ENCODE measurements at places on chromosomes 7 and 10.

DNA sequence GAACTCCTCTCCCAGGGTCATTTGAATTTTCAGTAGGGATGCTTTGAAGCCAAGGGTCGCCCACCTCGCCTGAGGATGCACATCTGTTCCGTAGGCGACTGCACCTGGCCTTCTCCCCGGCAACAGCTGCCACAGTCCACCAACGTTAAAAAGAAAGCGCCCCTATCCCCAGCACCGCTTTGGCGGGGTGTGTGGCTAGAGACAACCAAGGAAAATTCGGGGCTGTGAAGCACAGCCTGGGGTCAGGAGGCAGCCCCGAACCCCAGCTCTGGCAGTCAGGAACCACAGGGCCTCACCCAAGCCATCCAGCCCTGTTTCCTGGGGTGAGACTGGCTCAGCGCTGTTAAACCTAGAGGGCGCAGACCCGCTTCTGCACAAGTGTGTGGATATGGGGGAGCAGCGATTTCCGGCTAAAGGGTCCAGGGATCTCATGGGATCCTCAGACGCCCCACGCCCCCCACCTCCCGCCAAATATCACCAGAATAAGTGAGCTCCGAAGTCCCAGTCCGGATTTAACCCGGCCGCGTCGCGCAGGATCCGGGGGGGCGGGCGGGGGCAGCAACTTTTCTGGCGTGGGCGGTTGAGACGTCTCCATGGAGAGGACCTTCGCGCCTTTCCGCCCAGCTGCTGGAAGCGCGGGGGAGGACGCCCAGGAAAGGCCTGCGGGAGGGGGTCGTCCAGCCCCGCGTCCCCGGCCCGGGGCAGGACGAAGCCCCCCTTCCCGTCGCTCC lies 822 bp downstream of the ZC3HAV1L start:
- no peak for DNase-seq

DNA sequence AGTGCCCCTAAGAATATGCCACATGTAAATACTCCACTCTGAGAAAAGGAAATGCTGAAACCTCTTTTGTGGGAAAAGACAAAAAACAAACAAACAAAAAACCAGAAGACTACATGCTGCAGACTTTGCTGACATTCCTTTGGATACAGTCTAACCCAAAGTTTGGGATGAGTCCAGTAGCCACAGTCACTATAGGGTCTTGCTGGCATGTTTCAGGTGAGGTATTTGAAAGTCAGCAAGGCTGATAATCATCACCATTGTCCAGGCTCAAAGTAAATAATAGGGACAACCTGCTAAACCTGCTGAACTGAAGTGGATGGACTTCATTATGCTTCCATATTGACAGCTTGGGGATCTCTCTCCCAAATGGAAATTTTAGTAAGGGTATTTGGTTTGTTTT lies 1087.0 kb upstream of the LRRTM3 start:
- no peak for DNase-seq

GRCh38 chr7:140245611-140246105 lies 68.9 kb upstream of the KDM7A start:
- no peak for DNase-seq

DNA sequence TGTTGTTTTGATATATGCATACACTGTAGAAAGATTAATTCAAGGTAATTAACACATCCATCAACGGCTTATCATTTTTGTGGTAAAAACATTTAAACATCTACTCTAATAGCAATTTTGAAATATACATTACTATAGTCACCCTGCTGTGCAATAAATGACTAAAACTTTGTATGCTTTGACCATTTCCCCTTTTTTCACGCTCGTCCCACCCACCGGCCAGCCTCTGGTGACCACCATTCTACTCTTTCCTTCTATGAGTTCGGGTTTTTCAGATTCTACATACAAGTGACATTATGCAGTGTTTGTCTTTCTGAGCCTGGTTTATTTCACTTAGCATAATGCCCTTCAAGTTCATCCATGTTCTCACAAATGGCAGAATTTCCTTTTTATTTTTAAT lies 21.3 kb downstream of the CYCS start:
- DNase-seq: no peak

- DNase-seq: no peak
Measured at GRCh38 chr10:132867801-132868644, 74.3 kb downstream of the CFAP46 start.

DNA sequence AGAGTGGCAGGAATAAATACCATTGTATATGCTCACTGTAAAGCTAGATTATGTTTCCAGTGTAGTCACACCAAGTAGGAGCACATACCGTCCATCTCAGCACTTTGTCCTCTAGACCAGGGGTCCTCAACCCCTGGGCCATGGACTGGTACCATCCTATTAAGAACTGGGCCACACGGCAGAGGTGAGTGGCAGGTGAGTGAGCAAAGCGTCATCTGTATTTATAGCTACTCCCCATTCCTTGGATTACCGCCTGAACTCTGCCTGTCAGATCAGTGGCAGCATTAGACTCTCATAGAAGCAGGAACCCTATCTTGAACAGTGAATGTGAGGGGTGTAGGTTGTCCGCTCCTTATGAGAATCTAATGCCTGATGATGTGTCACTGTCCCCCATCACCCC lies 735.3 kb downstream of the MAGI2 start:
- DNase-seq: no peak

GRCh38 chr10:80284522-80284921 lies 4.9 kb downstream of the MAT1A start:
- DNase-seq: no peak

GRCh38 chr10:101529725-101530553 lies 58.1 kb downstream of the POLL start:
- DNase-seq: no peak

DNA sequence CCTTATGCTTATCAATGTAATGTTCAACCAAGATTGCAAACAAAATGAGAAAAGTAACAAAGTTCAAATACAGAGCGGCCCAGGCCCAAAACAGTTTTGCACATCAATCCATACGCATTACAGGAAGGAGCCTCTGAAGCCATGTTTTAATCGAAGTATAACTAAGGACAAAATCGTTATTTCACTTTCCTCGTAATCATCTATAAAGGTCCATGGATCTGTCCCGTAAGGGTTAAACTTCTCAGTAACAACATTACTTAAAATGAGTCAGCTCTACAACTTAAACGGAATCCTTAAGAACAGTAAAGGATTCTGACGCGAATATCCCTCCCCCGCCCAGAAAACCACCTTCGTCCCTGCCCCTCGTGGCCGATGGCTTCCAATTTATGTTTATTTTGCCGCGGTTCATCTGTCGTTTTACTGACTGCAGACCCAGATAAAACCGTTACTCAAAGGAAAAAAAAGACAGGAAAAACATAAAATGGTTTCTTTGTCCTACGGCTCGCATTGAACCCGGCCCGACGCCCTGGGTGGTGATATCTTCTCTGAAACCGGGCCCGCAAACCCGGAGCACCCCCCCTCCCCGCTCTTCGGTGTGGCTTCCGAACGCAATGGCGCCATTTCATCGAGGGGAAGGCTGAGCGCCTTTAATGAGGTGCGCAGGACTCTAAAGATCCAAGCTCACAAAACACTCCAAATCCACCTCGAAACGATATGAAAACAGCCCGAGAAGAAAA lies 1.1 kb downstream of the HNRNPA2B1 start:
- peak; percentile 73 for DNase-seq

DNA sequence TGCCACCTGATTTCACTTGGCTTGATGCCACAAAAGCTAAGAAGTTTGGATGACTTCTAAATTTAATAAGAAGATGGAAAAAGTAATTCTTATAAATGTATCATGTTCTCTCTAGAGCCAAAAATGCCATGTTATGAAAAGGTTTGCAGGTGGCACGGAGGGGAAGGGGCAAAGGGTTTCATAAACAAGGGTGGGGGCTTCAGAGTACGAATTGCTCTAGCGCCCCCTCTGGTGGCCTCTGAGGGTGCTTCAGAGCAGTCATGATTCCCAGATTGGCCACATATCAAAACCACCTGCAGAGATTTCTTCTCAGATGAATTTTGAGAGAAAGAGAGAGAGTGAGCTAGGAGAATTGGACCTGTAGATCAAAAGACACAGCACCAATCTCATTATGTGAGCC lies 208.6 kb upstream of the YAE1 start:
- DNase-seq: no peak

DNA sequence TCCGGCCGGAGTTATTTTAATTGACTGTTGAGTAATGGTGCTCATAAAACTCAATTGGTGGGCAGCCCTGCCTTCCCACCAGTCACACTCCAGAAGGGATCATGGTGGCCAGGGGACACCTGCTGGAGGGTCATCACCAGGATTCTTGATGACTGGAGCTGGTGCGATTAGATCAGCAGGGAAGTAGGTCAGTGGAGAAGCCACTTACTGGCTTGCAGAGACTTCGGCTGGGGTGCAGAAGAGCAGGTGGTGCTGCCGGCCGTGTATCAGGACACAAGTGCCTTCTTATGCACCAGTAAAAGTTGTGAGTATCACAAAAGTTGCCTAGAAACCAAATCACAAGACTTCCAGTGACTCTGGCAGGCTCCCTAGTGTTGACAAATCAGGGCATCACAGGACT lies 82.6 kb upstream of the CHCHD3 start:
- DNase-seq: no peak

- no peak for DNase-seq
Measured at GRCh38 chr7:101239191-101239950, 1.8 kb upstream of the CLDN15 start.

DNA sequence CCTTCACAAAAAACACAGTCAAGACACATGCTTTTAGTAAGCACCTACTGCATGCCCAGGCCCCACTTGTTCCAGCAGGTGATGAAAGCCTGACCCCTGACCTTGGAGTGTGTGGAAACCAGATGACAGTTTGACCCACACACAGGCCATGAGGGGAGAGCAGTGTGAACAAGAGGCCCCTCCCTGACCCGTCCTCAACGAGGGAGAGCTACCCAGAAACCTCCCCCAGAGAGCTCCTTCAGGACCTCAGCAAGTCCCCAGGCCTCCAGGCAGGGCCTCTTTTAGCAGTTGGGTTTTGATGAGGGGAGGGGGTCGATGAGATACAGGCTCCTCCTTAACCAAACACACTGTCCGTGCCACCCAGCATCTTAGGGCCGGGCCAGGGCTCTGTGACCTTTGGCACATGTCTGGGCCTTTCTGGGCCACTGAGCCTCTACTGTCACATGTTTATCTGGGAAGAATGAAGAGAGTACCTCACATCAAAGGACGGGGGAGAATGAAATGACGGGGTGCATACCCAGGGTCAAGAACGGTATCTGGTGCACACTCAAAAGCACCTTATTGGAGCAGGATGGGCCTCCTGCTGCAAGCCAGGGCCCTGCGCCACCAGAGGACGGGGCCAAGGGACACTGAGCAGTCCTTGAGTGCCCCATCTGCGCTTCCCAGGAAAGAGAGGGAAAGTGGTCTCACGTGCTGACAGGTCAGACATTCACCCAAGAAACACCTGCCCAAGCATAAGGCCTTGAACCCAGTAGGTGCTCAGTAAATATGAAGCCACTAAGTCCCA lies 202.6 kb upstream of the ZMIZ1 start:
- DNase-seq: no peak

DNA sequence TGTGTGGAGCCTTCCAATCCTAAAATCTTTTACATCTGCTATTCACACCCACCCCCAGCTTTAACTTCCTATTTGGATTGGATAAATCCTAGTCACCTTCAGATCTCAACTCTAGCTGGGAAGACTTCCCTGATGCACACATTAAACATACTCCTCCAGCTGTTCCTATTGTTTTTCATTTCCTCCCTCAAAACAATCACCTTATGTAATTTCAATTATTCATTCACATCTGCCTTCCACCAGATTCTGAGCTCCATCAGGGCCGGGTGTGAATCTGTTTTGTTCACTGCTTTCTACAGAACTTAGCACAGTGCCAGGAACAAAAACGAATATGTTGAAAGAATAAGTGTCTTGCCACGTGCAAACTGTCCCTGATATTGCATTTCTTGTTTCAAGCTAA lies 497.4 kb downstream of the PLXDC2 start:
- no peak for DNase-seq

DNA sequence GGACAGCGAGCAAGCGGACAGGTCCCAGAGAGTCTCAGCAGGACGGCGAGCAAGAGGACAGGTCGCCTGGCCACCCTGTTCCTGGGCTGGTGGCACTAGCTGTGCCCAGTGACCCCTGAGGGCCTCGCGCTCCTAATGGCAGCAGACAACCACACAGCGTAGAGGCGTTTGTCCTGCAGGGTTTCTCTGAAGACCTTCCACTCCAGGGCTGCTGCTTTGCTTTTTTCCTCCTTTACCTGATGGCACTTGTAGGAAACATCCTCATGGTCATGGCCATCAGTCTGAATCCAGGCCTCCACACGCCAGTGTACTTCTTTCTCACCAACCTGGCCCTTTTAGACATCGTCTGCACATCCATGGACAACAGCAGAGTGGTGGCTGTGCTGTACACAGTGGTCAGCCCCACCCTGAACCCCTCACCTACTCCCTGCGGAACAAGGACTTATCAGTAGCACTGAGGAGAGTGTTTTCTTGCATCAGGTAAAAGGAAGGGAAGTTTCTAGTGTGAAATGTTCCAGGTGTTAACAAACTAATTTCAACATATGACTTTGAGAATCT lies 27.4 kb downstream of the SCART1 start:
- DNase-seq: no peak

- no peak for DNase-seq
Measured at GRCh38 chr10:42428534-42428933, 209.8 kb downstream of the ZNF33B start.

- no peak for DNase-seq
Measured at GRCh38 chr7:129933627-129934026, 19.1 kb downstream of the UBE2H start.

- DNase-seq: no peak
Measured at GRCh38 chr10:99937630-99938029, 72.1 kb downstream of the DNMBP start.

- DNase-seq: peak; percentile 81
Measured at GRCh38 chr7:2863461-2864066, 19.5 kb upstream of the GNA12 start.

- DNase-seq: no peak
Measured at GRCh38 chr10:118694848-118695247, 59.9 kb downstream of the CACUL1 start.

DNA sequence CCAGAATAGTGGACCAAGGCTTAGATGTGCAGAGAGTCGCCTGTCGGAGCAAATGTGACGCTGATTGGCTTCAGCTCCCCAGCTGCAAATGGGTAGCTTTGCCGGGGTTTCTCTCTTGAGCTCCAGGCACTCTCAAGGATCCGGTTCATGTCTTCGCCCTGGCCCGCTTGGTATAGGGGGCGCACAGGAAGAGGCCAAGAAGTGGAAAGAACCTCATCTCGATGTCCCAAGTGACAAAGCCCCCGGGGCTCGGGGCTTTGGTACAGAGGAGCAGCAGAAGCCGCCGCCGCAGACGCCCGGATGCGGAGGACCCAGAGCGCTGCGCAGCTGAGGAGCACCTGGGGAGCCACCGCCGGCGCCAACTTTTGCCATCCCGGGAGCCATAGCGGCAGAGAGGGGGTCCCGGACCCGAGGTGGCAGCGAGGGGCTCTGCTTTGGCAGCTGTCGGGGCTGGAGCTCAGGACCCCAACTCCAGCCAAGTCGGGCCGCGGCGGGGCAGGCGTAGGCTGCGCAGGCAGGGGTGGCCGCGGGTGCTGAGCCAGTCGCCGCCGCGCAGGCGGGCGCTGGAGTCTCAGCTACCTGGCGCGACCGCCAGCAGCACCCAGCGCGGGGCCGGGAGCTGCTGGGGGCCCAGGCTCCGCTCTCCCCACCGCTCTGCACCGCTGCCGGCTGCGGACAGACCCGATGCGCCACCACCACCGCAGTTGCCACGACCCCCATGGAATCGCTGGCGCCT lies 466.6 kb downstream of the XPNPEP1 start:
- DNase-seq: no peak

- no peak for DNase-seq
Measured at GRCh38 chr7:139669106-139670061, 108.4 kb downstream of the HIPK2 start.

- DNase-seq: no peak
Measured at GRCh38 chr10:116292493-116292892, 19.5 kb upstream of the GFRA1 start.

All from activated T-cell treated with anti-CD3 and anti-CD28 coated beads, Interleukin-2, amount 50 U/mL, for 24 hours (primary cell).